ENCODE measurements at places on chromosomes 6 and 20.

DNA sequence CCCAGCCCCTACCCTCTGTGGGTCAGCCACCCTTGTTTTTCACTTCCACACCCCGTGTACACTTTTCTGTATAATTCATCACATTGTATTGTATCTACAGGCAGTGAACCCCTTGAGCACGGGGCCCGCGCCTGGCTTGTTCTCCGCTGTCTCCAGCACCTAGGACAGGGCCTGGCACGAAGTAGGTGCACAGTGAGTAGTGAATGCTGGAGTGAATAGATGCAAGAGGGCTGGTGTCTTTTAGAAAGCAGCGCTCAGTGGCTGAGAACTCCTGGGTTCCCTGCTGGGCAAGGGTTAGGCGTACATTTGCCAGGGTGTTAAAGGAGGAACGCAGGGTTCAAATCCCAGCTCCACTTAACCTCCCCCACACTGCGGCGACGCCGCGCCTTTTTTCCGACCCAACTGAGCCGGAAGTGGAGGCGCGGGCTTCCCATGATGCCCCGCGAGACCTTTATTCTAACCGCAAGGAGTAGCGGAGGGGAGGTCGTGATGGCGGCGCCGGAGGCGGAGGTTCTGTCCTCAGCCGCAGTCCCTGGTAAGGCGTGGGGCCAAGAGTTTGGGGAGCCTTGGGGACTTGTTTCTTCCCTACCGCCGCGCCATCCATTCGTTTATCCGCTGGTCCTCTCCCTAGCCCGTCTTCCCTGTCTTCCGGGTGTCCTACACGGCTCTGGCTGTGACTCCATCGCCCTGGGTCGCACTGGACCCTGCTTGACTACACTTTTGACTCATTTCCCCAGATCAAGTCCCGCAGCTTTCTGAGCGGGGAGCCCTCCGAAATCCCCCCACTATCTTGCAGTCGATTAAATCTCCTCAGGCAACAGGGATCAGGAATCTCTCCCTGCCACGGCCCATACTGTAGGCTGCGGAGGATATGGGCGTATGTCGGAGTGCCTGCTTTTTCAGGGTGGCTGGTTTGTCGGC is at the start of gene MAD2L1BP:
TSS of gene MAD2L1BP (plus strand) at position 454 of the 921 bp plus-strand sequence. CDS start at position 490, 36 bp downstream.
- peak; percentile 81 for DNase-seq

DNA sequence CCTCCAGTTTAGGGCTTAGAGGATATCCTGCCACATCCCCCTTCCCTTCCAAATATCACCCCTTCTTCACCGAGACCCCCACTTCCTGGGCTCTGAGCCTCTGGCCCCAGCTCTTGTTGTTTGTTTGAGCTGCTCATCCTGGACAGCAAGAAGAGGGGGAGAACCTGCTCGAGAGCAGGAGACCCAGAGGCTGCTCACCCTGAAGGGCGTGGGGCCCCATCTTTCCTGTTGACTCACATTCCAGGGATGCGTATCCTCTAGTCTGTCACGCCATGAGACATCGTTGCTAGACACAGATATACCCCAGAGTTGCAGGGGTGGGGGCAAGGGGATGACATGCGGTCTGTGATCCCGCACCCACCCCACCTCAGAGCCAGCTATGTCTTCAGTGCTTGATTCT is 5.7 kb upstream of the TNXB start:
- DNase-seq: no peak

- no peak for DNase-seq
Observed at GRCh38 chr6:138600726-138601125, 101.4 kb upstream of the NHSL1 start.

- DNase-seq: no peak
Observed at GRCh38 chr20:18511571-18511970, 3.8 kb downstream of the SEC23B start.

DNA sequence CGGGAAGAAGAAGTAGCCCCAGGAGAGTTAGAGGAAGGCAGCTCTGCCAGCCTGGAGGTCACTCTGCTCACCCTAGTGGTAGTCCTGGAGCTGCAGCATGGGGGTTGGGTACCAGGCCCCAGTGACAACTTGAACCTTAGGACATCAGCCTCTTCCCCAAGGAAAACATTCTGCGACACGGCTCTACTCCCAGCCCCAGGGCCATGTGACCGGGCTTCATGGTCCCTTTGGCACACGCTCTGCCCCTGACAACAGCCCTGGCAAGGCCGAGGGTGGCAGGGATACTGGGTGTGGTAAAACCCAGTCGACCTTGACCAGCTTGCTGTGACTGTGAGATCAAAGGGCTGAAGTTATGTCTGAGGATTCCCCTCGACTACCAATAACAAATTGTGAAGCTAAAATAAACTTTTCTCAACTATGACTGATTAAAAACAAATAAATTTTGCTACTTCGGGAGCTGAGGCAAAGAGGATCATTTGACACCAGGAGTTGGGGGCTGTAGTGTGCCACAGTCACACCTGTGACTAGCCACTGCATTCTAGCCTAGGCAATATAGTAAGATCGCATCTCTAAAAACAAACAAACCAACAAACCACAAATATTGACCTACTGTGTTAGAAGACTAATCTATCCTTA is 24.4 kb upstream of the ARID1B start:
- DNase-seq: peak; percentile 24

DNA sequence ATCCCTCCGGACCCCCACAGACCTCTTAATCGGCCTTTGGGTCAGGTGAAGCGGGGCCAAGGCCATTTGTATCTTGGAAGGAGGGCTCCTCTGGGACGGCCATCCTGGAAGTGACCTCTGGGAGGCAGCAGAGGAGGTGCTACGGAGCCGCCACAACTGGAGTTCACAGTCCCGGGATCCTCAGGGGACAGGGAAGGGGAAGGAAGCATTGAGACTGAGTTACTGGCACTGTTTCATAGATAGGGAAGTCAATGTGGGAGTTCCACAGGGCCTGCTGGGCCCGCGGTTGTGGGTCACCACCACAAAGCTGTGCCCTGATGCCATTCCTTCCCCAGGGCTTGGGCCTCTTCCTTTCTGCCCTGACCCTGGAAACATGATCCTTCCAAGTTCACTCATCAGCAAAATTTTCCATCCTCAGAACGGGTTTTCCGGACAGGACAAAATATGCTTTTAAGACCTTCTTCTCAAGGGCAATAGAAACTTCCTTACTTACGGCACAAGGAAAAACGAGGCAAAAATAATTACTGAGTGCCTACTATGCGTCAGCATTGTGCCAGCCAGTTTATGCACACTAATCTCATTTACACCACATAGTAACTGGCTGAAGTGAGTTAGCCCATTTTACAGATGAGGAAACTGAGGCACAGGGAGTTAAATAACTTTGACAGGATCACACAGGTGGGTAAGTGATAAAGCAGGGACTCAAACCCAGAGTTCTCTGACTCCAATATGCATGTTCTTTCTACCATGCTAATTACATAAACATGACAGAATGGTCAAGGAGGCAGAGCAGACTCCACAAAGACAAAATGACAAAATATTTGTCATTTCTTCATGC is 143.8 kb downstream of the UNC5CL start:
- peak; percentile 43 for DNase-seq

DNA sequence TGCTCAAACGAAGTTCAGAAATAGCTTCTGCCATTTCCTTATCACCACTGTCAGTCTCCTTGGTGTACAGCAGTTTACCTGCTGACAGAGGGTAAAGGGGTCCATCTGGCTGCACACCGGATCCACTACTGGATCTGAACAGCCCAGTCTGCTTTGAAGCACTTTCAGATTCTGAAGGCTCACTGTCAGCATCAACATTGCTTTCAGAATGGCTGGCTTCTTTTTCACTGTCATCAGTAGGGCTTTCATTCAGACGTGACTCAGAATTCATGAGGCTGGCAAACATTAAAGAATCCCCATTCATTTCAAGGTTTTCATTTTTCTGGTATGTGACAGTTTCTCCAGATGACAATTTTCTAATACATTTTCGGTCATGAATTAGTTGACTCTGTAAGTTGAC is 21.0 kb upstream of the PNISR start:
- no peak for DNase-seq

GRCh38 chr6:45054610-45055009 is 273.5 kb upstream of the RUNX2 start:
- DNase-seq: no peak

- no peak for DNase-seq
Observed at GRCh38 chr6:53033764-53034163, 31.4 kb upstream of the FBXO9 start.

DNA sequence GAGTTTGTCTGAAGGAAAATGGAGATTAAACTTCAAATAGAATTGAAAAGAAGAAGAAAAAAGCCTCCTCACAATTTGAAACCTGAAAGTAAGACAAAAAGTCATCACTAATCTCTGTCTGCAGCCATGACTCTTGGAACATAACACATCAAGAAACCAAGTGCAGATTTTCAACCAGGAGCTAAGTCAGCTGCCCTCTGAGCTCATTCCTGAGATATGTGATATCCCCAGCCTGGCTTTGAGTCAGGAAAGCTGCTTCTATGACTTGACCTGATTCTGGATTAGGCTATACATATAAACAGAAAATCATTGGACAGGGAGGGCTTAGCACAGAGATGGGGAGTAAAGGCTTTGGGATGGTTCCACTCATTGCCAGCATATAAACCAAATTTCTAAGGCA is 891.4 kb downstream of the TFAP2A start:
- no peak for DNase-seq

DNA sequence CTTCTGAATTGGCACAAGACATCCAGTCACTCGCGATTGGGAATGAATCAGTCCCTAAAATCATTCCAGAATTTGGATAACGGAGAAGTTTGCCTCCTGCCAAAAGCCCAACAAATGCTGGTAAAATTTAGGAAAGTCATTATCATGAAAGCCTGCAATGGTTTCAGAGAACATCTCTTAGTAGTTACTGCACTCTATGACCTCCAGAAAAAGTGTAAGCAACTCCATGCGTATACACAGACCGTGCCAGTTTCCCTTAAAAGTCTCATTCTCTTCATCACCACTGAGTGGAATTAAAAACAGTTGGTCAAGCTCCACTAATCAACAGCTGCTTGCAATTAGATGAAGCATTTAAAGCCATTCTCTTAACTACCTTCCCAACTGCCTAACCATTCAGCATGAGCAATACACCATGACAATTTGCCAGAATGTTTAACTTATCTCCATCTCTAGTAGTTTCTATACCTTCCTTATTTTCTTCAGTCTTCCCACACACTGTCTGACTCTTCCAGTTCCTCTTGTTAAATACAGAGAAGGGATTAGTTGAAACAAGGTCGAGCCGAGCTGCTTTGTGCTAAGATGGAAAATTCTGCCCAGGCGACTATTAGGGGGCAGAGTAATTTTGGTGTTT is 183.6 kb upstream of the PRDM1 start:
- DNase-seq: no peak

- DNase-seq: no peak
Observed at GRCh38 chr6:110530671-110531070, 54.3 kb upstream of the SLC22A16 start.

- no peak for DNase-seq
Observed at GRCh38 chr6:125812394-125813292, 21.9 kb downstream of the NCOA7 start.

DNA sequence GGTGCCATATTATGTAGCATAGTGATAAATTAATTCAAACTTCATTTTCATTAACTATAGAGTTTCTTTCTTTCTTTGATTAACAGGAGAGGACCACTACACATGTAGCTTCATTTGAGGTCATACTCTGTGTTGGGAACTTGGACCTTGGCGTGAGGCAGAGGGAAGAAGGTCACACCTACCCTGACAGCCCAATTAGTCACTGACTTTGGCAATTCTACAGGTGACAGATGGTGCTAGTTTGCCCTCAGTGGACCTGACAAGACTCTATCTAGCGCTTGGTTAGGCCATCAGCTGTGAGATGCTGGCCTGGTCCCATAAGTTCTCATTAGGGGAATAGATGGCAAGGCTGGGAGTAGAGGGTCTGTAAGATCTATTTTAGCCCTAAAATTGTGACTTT is 14.2 kb downstream of the SLX4IP start:
- DNase-seq: no peak

GRCh38 chr6:11370191-11371018 is 137.9 kb upstream of the NEDD9 start:
- no peak for DNase-seq

GRCh38 chr6:170209354-170210025 is 81.4 kb downstream of the DLL1 start:
- DNase-seq: no peak

DNA sequence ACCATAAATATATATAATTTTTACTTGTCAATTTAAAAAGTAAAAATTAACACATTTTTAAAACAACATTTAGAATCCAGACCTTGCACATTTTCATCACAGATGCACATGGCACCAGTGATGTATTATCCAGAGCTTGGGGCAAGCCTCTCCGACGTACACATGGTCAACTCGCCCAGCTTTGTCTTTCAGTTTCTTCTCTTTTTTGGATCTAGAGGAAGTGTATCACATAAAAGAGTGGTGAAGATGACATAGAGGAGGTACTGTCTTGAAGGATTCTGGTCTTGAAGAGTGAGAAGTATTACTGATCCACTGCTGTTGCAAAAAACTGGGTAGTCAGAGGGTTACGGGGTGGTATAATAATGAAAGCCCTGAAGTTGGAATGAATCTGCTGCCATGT is 46.9 kb upstream of the TAB2 start:
- no peak for DNase-seq

- no peak for DNase-seq
Observed at GRCh38 chr6:84927551-84927950, 163.2 kb upstream of the TBX18 start.

- DNase-seq: no peak
Observed at GRCh38 chr6:72561629-72562028, 60.2 kb upstream of the KCNQ5 start.

DNA sequence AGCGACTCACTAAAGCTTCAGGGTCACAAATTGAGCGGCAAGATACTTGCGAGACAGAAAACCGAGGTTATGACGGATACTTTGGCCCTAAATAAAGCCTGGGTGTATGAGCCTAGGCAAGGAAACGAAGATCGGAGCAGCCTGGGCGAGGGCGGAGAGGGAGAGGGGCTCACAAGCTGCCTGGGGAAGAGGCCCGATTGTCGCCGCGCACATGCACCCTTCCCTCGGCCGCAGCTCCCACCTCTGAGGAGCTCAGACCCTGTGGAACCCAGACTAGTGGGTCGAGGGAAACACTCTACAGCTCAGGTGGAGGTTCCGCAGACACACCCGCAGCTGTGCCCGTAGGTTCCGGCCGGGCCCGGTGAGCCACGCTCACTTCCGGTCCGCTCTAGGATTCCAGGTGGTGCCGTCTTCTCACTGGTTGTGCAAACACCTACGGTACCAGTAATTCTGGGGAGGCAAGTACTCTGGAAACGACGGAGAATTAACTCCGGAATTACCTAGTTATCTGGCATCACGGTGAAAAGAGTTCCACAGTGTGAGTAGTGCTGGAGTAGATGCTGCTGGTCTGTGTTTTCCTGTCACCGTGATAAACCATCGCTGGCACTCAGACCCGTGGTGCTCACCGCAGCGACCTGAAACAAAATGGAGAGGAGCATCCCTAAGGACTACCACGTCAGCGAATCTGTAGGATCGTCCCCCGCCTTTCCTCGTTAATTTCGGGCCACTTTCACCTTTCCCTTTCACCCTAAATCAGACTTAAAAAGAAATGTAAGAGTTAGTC is 61.5 kb downstream of the GPX5 start:
- peak; percentile 82 for DNase-seq

DNA sequence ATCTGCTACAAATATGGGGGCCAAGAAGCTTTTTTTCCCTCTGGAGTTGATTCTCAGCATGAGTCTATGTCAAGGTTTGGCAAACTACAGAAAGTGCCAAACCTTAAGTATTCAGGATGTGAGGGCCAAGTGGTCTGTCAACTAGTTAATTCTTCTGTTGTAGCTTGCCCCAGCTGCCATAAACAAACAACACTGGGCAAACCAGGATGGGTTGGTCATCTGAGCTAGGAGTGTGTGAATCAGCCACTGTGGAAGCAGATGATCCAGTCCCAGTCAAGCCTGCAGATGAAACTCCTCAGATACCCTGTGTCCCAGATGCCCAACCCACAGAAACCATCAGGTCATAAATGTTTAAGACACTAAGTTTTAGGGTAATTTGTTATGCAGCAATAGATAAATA is 103.0 kb upstream of the MOCS1 start:
- DNase-seq: no peak

Measured in HepG2 (cell line).